ENCODE measurements at places on chromosomes 7 and 10. TPM values are rescaled to one million over a fixed set of nuclear protein-coding genes. Genes with fewer than 3 reads are reported as not detected.

The NEURL1 gene
- polyA plus RNA-seq: 71.6 TPM

The GIMAP6 gene
- polyA plus RNA-seq: 5.8 TPM

The GRID1 gene
- 13.2 TPM for polyA plus RNA-seq

The HECW1 gene
- polyA plus RNA-seq: 1.7 TPM

The FAM25C gene
- not detected for polyA plus RNA-seq

The FOXI2 gene
- polyA plus RNA-seq: not detected

The PRKG1 gene
- 0.31 TPM for polyA plus RNA-seq

The CACNA2D1 gene
- polyA plus RNA-seq: 4.6 TPM

The GRM3 gene
- 23.5 TPM for polyA plus RNA-seq

The VAX1 gene
- 0.48 TPM for polyA plus RNA-seq

The TACC2 gene
- 111 TPM for polyA plus RNA-seq

The HACD1 gene
- polyA plus RNA-seq: 4.9 TPM

The MYH16 gene
- polyA plus RNA-seq: not detected

The PON3 gene
- polyA plus RNA-seq: 0.56 TPM

The GJD4 gene
- not detected for polyA plus RNA-seq

The CPA2 gene
- polyA plus RNA-seq: 0.97 TPM

The VWDE gene
- polyA plus RNA-seq: 0.93 TPM

The ASIC3 gene
- 2.0 TPM for polyA plus RNA-seq

The FAM25A gene
- not detected for polyA plus RNA-seq

The UNCX gene
- not detected for polyA plus RNA-seq

The CACNB2 gene
- polyA plus RNA-seq: 2.9 TPM

The IFIT1B gene
- not detected for polyA plus RNA-seq

The NUTM2E gene
- not detected for polyA plus RNA-seq

All from brain (organoid and tissue), 16 donors.